T-helper 1 cell (primary cell): ENCODE measurements at places on chromosomes 3 and 15.

GRCh38 chr3:109963831-109964230 is 626.5 kb upstream of the DPPA4 start:
- DNase-seq, result no peak

GRCh38 chr3:168416446-168416845 is 320.7 kb upstream of the GOLIM4 start:
- no peak for DNase-seq

DNA sequence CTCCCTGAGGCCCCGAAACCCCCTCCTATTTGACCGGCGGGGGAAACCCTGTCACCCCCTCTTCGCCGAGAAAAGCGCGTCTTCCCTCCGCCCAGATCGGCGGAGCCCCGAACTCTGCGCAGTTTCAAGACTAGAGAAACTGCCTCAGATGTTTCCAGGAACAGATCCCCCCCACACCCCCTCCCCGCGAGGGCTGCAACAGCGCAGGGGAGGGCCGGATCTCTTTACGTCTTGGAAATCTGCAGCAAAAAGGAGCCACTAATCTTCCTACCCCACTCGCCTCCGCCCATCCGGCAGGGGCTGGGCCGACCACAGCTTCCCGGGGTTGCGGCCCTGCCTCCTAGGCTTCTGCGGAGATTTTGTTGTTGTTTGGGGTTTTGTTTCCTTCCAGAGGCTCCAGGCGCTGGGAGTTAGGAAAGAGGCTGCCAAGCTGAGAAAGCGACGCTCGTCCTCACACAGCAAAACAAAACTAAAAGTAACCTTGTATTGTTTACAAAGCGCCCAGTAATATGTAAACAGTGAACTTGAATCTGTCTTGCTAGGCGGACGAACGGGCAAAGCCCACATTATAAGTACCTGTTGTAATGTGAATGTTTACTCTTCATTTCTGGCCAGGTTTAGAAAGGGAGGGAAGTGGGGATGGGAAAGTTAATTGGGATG is 2.2 kb downstream of the FOXB1 start:
- DNase-seq, result peak; percentile 96

- DNase-seq, result no peak
Observed at GRCh38 chr3:145244327-145244726, 916.7 kb downstream of the PLOD2 start.

GRCh38 chr3:149872589-149872988 is 59.6 kb downstream of the RNF13 start:
- no peak for DNase-seq

DNA sequence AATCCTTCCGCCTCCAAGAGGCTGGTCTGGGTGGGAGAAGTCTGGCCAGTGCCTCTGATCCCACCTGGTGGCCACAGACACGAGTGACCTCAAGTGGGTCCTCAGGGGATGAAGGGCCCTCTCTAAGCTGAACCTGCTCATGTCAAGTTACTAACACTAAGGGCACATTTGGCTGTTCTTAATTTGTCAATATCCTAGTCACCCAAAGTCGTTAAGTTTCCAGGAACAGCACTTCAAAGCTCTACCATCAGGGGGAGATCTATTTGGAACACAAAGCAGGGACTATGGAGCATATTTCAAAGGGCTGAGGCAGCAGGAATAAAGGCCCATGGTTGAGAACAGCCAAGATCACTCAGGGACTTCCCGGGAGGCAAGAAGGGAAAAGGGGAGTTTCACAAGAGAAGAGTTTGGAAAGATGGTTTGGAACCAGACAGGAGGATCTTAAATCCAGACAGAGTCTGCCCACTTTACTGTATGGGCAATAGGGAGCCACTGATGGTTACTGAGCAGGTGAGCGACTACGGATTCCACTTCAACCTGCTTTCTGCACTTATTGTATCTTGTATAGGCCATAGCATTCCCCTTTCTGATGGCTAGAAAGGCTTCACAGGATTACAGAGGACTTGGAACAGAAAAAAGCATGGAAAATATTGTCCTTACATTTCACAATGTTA is 13.7 kb downstream of the OXTR start:
- DNase-seq, result no peak

GRCh38 chr3:114442246-114442645 is 148.4 kb downstream of the TIGIT start:
- DNase-seq, result no peak

- no peak for DNase-seq
Observed at GRCh38 chr15:83107841-83108181, 366 bp downstream of the TM6SF1 start.

- DNase-seq, result no peak
Observed at GRCh38 chr3:194379651-194380050, 10.1 kb upstream of the LRRC15 start.

DNA sequence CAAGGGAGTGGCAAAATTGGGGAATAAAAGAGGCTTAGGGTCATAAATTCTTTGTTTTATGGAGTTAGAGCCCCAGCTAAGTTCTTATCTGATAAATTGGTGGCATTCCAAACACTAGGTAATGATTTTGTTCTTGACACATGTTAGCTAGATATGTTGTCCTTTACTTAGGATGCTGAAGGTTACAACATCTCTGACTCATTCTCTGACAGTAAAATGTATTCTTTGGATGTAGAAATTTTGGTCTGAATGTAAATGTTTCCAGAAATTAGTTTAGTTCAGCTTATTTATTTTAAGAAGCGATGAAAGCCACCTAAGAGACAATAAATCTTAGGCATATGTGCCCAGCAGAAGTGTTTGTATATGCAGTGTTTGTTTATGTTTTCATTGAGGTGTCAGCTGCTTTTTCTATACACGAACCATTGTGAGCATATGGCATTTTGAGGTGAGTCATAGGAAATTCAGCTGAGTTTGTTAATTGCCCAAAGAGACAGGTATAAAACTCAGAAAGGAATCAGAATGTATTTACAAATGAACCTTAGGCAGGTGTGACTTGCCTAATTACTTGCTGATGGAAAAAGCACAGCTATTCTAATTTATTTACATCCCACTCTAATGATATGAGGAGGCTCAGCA is 247.7 kb downstream of the AGBL1 start:
- DNase-seq, result no peak

DNA sequence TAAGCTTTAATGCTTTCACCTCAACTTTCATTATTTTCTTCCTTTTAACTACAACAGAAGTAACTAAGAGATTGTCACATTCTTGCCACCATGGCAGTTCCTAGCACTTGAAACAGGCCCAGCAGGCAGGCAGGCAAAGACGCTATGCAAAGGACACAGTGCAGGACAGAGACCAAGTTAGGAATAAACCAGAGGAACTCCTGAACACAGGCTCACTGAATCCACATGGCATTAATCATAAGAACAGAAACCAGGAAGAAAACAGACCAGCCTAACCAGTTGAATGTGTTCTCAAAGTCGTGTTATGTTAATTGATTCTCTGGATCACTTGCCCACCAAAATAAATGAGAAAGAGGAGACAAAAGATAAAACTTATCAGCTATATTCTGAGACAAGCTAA is 397.6 kb downstream of the TBL1XR1 start:
- DNase-seq, result no peak

DNA sequence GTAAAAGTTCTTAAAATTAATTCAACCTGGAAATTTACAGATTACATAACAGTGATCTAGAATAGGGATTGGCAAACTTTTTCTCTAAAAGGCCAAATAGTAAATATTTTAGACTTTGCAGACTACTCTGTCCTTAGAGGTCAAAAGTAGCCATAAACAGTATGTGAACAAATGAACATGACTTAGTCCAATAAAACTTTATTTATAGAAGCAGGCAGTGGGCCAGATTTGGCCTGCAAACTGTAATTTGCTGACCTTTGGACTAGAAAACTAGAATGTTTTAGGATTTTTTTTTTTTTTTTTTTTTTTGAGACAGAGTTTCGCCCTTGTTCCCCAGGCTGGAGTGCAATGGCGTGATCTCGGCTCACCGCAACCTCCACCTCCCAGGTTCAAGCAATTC is 12.1 kb downstream of the SENP8 start:
- DNase-seq, result no peak

- DNase-seq, result no peak
Observed at GRCh38 chr3:149120051-149120972, 9.1 kb upstream of the HPS3 start.
